ENCODE measurements at places on chromosomes 3 and 15.

- H3K27ac ChIP-seq, result no peak overlapping the region
- peaks cover 12% of the 10 kb centered on the region for H3K36me3 ChIP-seq
- H3K27me3 ChIP-seq, result no peaks in the 10 kb centered on the region
- no peak for DNase-seq
- no peak overlapping the region for H3K4me3 ChIP-seq
- no peaks in the 10 kb centered on the region for H3K4me1 ChIP-seq
Observed at GRCh38 chr3:15032650-15033049, 32.5 kb downstream of the MRPS25 start.

GRCh38 chr3:41769106-41769505 lies 192.8 kb downstream of the ULK4 start:
- no peak for DNase-seq
- no peaks in the 10 kb centered on the region for H3K27me3 ChIP-seq
- no peaks in the 10 kb centered on the region for H3K4me1 ChIP-seq
- H3K36me3 ChIP-seq, result no peaks in the 10 kb centered on the region

GRCh38 chr15:51818150-51818549 lies 11.3 kb upstream of the TMOD3 start:
- peaks cover 6% of the 10 kb centered on the region for H3K4me1 ChIP-seq
- no peak for DNase-seq

DNA sequence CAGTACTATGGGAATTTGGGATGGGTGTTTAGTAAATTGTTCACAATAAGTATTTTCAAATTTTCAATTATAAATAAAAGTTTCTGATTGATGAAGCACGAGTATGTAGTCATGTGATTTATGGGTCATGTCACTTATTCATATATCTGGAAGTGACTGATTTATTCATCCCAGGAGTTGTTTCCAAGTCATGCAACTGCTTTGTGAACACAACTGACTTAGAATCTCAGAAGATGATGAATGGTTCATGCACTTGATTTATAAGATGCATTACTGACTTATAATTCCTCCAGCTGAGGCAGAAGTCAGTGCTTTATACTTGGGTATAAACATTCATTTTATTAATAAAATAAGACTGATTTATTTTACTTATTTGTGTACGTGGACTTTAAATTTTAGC lies 137.8 kb upstream of the CBLB start:
- no peak overlapping the region for H3K4me3 ChIP-seq
- H3K27ac ChIP-seq, result no peak overlapping the region
- no peaks in the 10 kb centered on the region for H3K27me3 ChIP-seq
- DNase-seq, result no peak

DNA sequence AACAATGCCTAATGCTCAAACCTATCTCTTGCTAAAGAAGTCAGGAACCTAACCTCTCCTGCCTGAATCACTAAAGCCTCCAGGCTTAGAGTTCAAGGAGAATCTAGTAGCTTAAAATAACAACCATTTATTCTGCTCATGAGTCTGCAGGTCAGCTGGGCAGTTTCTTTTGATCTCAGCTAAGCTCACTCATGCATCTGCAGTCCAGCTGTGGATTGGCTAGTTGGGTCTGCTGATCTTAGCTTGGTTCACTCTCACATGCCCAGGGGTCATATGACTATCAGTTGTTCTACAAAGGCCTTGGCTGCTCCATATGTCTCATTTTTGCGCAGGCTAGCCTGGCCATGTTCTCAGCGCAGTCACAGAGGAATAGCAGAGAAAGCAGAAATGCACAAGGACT lies 109.2 kb upstream of the STT3B start:
- peaks cover 8% of the 10 kb centered on the region for H3K4me1 ChIP-seq
- H3K27ac ChIP-seq, result peak overlapping the region; percentile 4
- no peaks in the 10 kb centered on the region for H3K27me3 ChIP-seq
- no peak overlapping the region for H3K4me3 ChIP-seq
- H3K36me3 ChIP-seq, result peaks cover 12% of the 10 kb centered on the region

DNA sequence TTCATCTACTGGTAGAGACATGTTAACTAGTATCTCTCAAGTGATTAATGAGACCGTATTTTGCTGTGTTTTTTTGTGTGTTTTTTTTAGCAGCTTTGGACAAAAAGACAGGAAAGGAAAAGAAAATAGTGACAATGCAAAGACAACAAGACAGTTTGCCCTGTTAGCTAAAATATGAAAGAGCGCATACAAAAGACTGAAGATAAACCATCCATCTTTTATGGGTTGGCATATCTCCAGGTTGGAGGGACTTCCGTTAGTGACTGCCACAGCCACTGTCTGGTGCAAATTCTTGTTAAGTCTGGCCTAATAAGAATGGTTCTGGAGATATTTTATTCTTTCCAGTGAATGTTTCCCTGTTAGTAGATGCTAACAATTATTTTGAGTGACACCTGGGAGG lies 121.9 kb downstream of the CDIN1 start:
- H3K27ac ChIP-seq, result no peak overlapping the region
- H3K4me3 ChIP-seq, result no peak overlapping the region
- no peaks in the 10 kb centered on the region for H3K27me3 ChIP-seq
- H3K4me1 ChIP-seq, result no peaks in the 10 kb centered on the region
